Motor neuron (in vitro differentiated cells): ENCODE measurements at places on chromosomes 2 and 18.

- no peak for ATAC-seq
Measured at GRCh38 chr18:3466872-3467271, 16.9 kb downstream of the TGIF1 start.

DNA sequence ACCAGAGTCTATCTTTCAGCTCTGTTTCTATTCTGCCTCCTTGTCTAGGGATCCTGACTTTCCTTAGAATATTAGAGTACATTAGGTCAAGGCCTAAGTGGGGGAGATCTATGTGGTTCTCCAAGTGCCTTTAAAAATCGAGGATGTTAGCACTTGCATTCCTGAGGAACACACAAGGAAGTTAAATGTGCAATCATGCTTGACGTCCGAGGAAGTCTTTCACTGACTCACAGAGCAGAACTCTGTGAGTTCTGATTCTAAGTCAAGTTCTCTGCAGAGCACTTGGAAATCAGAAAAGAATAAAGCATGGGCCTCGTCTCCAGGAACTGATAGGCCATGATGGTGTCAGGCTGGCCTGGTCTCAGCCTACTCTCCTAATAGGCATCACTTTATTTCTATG lies 17.2 kb downstream of the FHOD3 start:
- no peak for ATAC-seq

DNA sequence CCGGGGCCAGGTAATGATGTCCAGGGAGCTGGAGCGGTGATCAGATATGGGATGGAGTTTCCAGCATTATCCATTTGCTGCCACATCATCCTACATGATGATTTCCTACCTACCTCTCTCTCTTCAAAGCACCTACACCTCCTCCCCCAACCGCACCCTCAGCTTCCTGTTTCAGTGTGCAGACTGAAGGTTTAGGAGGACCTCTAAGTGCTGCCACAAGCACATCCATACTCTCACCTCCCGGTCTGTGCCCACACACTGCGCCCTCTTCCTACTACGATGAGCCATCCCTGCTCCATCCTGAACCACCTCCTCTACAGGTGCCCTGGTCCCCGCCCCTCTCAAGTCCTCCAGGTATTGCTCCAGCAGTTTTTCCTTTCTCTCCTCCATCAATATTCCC lies 123.7 kb downstream of the ALPK2 start:
- ATAC-seq: no peak

- ATAC-seq: no peak
Measured at GRCh38 chr2:200225951-200226350, 80.5 kb upstream of the SPATS2L start.

DNA sequence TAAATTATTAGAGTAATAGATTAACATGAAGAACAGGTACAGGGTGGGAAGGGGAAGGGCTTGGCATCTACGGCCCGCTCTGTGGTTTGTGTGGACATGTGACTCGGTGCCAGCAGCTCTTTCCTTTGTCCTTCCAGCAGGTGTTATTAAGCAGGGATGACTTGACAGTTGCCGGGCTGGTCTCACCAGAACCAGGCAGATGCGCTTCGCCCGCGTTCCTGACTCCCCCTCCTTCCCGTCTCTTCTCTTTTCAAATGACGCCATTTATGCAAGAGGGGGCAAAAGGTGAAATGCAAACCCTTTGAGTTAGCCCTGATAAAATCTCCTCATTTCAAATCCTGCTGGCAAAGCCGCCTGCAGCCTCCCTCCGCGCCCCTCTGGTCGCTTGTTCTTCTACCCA lies 38.9 kb upstream of the MGAT4A start:
- ATAC-seq: no peak

- no peak for ATAC-seq
Measured at GRCh38 chr2:27878825-27879224, 11.4 kb downstream of the RBKS start.

- ATAC-seq: no peak
Measured at GRCh38 chr2:55309446-55309845, 40.4 kb upstream of the MTIF2 start.
